ENCODE measurements at places on chromosomes 1 and 21.

DNA sequence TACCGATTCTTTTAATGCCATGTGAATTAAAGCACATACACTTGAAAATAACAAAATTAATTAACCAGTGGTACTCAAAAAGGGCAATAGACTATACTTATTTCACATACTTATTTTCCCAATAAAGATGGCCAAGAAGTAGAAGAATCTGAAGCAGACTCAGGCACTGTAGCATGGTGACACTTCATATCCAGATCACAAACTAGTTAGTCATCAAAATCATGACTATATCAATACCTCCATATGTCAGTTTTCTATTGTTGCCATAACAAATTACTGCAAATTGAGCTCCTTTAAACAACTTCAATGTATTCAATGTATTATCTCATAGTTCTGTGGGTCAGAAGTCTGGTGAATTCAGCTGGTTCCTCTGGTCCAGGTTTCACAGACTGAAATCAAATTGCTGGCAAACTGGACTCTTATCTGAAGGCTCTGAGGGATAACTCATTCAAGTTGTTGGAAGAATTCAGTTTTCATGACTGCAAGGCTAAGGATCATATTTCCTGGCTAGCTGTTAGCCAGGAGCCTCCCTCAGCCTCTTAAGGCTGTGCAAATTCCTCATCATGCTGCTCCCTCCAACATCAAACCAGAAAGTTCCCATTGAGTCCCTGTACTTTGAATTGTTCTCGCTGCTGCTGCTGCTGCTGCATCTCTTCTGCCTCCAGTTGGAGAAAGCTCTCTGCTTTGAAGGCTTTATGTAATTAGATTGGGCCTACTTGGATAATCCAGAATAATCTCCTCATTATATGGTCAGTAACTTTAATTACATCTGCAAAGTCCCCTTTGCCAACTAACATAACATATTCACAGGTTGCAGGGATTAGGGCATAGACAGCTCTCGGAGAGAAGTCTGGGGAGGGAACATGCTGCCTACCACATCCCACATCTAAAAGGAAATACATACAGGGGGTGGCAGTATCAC is 91.5 kb downstream of the MRPL39 start:
- peak; percentile 38 for DNase-seq

DNA sequence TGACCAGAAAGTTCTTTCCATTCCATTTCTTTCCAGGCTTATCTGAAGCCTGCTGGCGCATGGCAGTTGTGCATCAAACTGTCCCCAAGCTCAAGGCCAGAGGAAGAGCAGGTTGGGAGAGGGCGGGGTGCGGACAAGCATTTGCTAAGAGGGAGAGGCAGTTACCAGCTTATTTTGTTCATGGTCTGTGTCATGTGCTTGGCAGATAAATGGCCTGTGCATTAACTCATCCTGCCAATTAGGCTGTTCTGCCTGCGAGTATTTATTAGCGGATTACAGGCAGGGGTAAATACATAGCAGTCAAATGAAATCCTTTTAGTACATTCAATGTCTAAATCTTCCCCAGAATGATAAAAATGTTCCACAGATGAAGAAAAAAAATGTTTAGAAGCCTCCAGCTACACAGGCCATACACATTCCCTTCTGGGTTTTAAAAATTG is 48.9 kb upstream of the B3GALNT2 start:
- DNase-seq: no peak

GRCh38 chr1:245388687-245389086 is 233.9 kb downstream of the KIF26B start:
- DNase-seq: no peak

GRCh38 chr21:45470087-45470515 is 65.1 kb downstream of the COL18A1 start:
- peak; percentile 19 for DNase-seq

DNA sequence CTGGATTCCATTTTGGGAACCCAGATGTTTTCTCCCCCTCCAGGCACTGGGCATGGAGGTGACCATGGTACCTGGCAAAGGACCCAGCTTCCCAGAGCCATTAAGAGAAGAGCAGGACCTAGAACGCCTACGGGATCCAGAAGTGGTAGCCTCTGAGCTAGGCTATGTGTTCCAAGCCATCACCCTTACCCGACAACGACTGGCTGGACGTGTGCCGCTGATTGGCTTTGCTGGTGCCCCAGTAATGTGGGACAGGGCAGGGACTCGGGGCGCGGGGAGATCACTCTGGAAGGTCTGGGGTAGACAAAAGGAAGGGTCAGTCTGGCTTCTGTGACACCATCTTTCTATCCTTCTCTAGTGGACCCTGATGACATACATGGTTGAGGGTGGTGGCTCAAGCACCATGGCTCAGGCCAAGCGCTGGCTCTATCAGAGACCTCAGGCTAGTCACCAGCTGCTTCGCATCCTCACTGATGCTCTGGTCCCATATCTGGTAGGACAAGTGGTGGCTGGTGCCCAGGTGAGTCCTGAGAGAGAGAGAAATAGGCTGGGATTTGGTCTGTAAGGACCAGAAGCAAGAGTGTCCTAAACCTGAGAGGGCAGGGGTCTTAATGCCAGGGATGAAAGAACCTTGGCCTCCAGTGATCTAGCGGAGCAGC is 1.6 kb downstream of the UROD start:
- DNase-seq: no peak

GRCh38 chr1:99691175-99691574 is 45.3 kb downstream of the PALMD start:
- DNase-seq: peak; percentile 30

GRCh38 chr1:228307218-228308023 is 99.2 kb downstream of the TRIM11 start:
- no peak for DNase-seq

- DNase-seq: no peak
Measured at GRCh38 chr1:44648529-44649250, 25.6 kb downstream of the TMEM53 start.

DNA sequence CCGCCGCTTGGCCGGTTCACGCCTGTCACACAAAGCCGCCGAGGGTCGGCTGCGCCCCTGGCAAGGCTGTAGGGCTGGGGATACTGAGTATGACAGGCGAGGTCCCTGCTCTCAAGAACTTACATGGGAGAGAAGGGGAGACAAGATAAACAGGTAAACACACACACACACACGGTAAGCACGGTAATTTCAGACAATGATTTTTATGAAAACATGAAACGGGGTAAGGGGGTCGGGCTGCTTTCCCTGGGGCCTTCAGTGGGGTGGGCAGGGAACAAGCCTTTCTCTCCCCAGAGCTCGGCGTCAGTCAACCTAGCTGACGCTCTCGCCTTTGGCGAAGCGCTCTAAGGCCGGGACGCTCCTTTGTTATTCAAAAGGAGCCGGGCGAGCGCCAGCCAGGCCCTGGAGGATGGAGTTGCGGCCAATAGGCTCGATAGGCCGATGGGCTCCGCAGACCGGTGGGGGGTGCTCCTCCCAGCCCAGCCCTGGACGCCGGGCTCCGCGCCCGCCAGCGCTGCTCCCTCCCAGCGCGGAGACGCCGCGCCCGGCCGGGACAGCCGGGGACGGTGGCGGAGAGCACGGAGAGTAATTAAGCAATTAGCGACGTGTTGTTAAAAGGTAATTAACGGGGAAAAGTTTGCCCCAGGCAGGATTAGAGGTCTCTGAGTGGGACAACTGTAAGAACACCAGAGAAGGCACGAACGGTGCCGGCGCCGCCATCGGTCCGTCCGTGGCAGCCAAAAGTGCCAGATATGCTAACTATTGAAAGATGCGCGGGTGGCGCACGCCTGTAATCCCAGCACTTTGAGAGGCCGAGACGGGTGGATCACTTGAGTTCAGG is 950 bp upstream of the INKA2 start:
- peak; percentile 57 for DNase-seq
